ENCODE measurements at places on chromosomes 5 and 9. TPM values are rescaled to one million over a fixed set of nuclear protein-coding genes. Genes with fewer than 3 reads are reported as not detected.

DNA sequence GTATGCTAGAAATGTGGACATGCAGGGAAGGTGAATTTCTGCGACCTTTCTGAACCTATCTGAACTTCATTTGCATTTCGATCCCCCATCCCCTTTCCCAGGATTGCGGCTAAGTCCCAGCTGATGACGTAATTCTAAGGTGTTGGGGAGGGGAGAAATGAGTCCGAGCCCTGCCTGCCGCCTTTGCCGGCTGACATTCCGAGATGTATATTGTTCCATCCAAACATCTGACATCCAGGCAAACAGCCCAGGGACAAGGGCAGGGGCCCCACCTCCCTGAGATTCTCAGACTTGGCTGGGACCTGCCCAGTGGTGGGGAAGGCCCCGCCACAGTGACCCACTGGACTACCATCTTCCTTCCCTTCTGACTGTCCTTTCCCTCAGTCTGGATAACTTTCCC is 494.6 kb downstream of the ENC1 start:
- no peak for DNase-seq

GRCh38 chr9:114430457-114430856 is 42.7 kb upstream of the AKNA start:
- DNase-seq: no peak

DNA sequence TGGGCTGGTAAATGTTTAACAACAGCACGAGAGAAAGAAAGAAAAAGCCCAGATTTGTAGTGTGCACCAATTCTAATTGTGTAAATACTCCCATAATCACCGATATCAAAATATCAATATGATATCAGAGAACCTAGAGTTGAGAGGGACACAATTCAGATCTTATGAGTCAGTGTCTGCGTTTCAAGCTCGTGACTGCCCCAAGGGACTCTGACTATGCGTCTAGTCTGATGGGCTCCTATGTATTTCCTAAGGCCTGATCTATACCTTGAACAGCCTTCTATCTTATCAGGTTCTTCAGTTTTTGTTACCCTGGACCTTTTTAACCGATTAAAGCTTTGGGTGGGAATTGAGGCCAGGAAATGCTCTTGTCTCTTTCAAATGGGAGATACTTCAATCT is 243.0 kb upstream of the SLC24A2 start:
- DNase-seq: no peak

GRCh38 chr5:43203373-43203772 is 11.3 kb downstream of the NIM1K start:
- DNase-seq: no peak

DNA sequence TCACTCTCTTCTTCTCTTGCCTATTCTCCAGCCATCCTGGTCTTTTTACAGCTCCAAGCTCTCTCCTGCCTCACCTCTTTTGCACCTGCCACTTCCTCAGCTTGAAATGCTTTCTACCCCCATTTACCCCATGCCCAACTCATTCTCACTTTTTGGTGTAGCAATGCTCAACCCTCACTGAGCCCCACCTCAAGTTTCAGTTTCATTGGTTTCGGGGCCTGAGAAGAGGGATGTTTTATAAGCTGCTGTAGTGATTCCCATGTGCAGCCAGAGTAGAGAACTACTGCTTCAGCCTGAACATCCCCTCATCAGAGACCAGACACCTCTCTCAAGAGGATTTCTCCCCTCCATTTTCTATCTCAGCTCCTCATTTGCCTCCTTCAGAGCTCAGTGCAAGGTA is 45.2 kb upstream of the FYB1 start:
- no peak for DNase-seq

GRCh38 chr9:27462434-27462833 is 61.7 kb upstream of the IFNK start:
- DNase-seq: no peak

GRCh38 chr9:134837529-134837928 is 43.1 kb upstream of the FCN2 start:
- DNase-seq: no peak

DNA sequence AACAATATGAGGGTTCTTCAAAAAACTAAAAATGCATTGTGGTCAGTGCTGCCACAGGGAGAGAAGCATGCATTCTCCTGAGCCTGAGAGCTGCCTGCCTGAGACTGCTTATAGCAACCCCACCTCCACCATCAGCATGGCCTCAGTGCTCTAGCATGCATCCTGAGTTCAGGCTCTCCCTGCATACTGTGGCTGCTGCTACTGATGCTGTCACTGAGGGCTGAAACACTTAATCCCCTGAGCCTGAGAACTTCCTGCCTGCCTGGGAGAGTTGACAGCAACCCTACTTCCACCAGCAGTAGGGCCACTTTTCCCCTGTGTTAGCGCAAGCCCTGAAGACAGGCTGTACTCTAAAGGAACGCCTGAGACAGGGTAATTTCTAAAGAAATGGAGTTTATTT is 206.0 kb downstream of the FBXO4 start:
- DNase-seq: no peak

DNA sequence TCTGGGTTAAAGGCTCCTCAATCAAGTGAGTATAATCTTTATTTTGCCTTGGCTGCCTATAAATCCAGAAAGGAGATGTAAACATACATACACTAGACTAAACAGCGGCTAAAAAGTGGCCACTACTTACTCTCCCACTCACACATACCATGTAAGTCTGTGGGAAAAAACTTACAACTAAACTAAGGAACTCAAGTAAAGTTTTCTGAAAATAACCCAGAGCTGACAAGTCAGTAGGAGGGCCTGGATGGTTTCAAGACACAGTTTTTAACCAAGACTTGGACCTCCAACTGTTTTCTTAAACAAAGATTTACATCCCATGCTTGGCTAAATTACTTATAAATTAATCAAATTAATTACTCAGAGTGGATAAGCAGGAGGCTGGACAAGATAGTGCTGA is 64.5 kb downstream of the CEP120 start:
- no peak for DNase-seq

DNA sequence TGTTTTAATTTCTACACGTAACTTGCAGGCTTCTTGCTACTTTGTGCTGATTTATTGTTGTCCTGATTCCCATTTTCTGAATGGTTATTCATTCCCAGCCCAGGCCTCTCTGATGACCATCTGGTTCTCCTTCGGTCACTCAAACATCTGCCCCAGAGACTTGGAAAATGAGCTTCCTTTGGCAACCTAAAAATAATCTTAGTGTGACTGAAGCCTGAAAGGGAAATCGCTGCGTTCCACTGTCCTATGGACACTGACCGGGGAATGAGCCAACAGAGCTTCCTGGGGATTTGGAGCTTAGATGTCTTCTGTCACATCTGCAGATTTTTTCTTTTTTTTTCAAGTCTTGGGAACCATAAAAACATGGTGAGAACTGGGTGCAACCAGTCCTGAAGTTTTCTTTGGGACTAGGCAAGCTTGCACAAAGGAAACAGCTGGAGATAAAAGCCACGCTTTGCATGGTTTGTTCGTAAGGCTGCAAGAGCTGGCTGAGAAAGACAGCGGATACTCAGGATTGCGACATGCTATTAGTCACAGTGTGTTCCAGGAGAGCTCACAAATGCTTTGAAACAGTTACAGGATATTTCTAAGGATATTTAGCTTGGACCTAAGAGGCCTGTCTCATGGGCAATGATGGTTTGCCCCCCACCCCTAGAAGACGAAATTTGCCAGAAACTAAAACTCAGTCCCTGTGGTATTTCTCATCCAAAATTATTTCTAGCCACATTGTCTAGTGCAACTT is 146.2 kb downstream of the GOLPH3 start:
- peak; percentile 76 for DNase-seq

DNA sequence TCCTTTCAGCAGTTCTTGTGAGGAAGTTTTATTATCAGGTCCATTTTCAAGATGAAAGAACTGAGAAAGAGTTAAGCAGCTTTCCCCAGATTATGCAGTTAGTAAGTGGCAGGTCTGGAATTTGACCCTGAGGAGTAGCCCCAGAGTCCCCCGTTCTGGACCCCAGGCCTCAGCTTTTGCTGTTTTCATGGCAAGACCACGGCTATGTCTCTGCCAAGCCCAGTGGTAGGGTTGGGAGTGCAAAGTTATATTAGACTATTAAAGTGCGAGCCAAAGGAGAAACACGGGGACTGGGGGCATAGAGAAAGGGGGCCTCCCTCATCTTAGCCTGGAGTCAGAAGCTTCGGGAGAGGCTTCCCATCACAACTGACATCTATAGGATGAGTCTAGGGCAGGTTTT is 19.3 kb upstream of the ORM1 start:
- no peak for DNase-seq

DNA sequence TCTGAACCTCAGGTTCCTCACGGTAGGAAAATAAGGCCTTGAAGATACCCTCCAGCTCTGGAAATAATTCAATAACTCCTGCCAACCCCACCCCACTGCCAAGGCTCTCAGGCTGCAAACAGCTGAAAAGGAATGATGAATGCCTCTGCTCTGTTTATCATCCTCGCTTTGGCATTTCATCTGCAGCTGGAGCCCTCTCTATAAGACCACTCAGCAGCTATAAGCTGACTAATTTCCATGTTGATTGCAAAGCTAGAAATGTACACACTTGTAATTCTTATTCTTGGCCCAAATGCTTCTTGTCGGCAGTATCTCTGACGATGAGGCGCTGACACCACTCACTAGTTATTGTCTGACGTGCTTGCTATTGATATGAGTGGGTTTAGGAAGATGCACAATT is 408.4 kb upstream of the NMUR2 start:
- DNase-seq: no peak

DNA sequence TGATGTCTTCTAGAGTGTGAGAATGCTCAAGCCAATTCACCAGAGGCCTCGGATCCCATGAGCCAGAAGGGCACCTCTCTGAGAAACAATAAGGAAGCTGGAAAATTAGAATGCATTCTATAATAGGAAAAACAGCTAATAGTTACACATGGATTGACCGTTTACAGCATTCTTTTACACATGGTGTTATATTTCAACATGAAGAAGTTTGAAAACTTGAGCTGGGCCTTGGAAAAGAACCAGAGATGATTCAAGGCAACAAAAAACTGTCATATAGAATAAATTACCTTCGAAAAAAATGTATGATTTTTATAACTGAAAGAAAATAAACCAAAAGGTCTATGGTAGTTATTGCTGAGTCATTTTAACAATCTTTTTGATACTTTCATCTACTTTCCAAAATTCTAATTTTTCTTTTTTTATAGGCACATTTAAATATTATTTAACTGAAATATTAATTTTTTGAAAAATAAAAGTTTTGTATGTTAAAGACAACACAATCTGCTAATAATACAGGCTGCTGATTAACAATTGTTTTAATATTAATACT is 6.2 kb downstream of the SH3TC2 start:
- DNase-seq: no peak

GRCh38 chr9:4334410-4334813 is 34.5 kb upstream of the GLIS3 start:
- DNase-seq: peak; percentile 34

- DNase-seq: no peak
Measured at GRCh38 chr9:89738137-89738932, 133.5 kb downstream of the GADD45G start.

Gene CXXC5
- total RNA-seq: 33.9 TPM

Gene CAMK4
- total RNA-seq: 0.65 TPM

Gene OBP2B
- not detected for total RNA-seq

Gene SPATA31A3
- total RNA-seq: not detected

Gene RMRP
- 20,579 TPM for total RNA-seq

Gene CFAP77
- total RNA-seq: 6.5 TPM

Gene MARCOL
- total RNA-seq: not detected

Gene CDKN2B-AS1
- not detected for total RNA-seq

Gene EIF4E1B
- total RNA-seq: not detected

Gene ATP6V1G1
- total RNA-seq: 99.7 TPM

Gene EQTN
- not detected for total RNA-seq

Gene EGR1
- 66.5 TPM for total RNA-seq

Gene NEUROG1
- total RNA-seq: not detected
